ENCODE measurements at places on chromosomes 7 and 10.

- no peak for DNase-seq
Measured at GRCh38 chr7:66739953-66740301, 606 bp upstream of the RABGEF1 start.

DNA sequence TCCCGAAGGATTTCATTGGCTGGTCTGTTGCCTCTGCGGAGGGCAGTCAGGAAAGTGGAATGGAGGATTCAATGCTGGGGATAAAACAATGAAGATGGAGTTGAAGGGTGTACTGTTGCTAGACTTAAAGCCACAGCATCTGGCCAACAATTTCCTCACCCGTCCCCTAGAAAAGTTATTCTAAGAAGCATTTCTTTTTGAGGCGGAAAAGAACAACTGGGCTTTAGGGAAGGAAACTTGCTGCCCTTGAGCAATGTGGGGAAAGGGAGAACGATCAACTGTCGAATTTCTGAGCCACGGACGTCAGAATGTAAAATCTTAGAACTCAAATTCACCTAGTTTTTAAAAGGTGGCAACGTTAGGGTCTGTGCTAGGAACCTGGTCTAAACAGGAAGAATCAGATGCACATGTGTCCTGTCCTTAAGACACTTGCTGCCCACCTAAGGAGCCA is 664 bp downstream of the FMC1 start:
- no peak for DNase-seq

DNA sequence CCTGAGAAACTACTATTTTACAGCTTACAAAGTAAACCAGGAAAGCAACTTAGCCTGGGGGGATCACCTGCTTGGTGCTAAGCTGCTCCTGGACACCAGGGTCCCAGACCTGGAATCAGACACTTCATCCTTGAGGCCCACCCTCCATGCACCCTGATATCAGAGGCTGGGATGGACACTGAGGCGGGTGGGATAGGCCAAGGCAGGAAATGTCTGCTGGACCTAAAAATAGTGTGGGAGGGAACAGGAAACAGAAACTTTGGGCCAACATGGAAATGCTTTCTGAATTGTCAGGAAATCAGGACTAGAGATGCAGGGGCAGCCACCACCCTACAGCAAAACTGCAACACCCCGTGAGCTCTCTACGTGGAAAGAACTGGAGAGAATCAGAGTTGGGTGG is 101.5 kb upstream of the PODXL start:
- DNase-seq: no peak

- no peak for DNase-seq
Measured at GRCh38 chr10:3002304-3002703, 65.0 kb upstream of the PFKP start.

DNA sequence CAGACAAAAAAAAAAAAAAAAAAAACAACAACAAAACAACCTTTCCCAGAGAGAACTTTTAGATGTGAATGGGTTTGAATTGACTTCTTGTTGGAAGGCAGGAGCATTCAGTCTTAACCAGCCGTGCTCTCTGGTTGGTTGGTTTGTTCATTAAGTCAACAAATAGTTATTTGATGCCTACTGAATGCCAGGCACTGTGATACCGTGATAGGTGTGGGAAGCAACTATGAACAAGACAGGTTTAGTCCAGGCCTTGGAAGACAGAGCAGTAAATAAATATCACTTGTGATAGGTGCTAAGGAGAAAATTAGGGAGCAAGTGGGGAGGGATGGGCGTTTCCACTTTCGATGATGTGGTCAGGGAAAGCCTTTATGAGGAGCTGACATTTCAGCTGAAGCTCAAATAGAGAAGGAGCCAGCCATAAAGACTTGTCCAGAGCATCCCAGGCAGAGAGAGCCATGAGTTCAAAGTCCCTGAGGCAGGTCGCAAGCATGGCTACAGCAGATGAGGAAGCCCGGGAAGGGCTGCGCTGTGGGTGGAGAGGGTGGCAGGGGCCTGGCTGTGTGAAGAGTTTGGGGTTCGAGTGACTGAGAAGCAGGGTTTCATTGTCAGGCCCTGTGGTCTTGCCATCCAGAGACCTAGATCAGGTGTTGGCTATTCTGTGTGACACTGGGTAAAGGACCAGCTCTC is 8.0 kb downstream of the TSPAN15 start:
- no peak for DNase-seq
